ENCODE measurements at places on chromosomes 16 and 17. TPM values are rescaled to one million over a fixed set of nuclear protein-coding genes. Genes with fewer than 3 reads are reported as not detected.
A peak's percentile ranks its signal among the peaks of the same experiment; 100 is the strongest.

The PRSS21 gene
- not detected for total RNA-seq

GRCh38 chr17:31740611-31741082, 118.4 kb downstream of the COPRS start:
- peaks cover 68% of the 10 kb centered on the region for H3K4me1 ChIP-seq
- H3K36me3 ChIP-seq = no peaks in the 10 kb centered on the region
- no peaks in the 10 kb centered on the region for H3K27me3 ChIP-seq
- no peak overlapping the region for H3K4me3 ChIP-seq
- peak; percentile 37 for DNase-seq

GRCh38 chr16:26214581-26215174, 522.9 kb downstream of the HS3ST4 start:
- no peaks in the 10 kb centered on the region for H3K27me3 ChIP-seq
- DNase-seq = no peak
- H3K27ac ChIP-seq = no peak overlapping the region
- no peak overlapping the region for H3K4me3 ChIP-seq
- no peaks in the 10 kb centered on the region for H3K4me1 ChIP-seq

The PKMYT1 gene
- total RNA-seq = 6.9 TPM

The TEKT1 gene
- not detected for total RNA-seq

DNA sequence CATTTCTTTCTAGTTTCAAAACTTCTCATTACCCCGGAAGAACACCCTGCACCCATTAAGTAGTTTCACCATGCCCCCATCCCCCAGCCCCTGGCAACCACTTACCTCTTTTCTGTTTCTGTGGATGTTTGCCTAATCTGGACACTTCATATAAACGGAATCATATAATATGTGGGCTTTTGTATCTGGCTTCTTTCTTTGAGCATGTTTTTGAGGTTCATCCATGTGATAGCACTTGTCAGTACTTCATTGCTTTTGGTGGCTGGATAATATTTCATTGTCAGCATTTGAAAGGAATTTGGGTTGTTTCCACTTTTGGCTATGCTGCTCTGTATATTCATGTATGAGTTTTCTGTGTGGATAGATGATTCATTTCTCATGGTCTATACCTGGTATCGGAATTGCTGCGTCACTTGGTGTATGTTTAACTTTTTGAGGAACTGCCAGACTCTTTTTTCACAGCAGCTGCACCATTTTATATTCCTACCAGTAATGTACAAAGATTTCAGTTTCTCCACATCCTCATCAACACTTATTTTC, 30.0 kb upstream of the SLC5A10 start:
- no peak overlapping the region for H3K4me3 ChIP-seq
- DNase-seq = no peak
- peaks cover 23% of the 10 kb centered on the region for H3K4me1 ChIP-seq
- no peaks in the 10 kb centered on the region for H3K27me3 ChIP-seq
- H3K27ac ChIP-seq = no peak overlapping the region

DNA sequence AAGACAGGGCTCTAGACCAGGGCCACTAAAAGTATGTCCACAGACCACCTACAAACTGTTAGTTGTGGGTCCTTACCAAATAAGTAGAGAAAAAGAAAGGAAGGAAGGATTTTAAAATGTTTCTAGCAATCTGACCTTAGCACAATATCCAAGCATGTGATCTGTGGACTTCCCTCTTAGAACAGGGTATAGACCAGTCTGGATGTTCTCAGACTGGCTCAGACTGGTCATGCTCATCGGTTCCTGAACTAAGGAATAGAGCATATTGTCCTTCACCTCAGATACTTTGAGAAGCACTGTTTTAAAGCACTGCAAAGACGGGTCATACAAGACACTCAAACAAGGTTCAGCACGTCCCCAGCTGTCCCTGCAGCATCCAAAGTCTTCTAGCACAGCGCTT, 25.8 kb downstream of the CUEDC1 start:
- no peak overlapping the region for H3K4me3 ChIP-seq
- no peaks in the 10 kb centered on the region for H3K36me3 ChIP-seq
- DNase-seq = no peak

DNA sequence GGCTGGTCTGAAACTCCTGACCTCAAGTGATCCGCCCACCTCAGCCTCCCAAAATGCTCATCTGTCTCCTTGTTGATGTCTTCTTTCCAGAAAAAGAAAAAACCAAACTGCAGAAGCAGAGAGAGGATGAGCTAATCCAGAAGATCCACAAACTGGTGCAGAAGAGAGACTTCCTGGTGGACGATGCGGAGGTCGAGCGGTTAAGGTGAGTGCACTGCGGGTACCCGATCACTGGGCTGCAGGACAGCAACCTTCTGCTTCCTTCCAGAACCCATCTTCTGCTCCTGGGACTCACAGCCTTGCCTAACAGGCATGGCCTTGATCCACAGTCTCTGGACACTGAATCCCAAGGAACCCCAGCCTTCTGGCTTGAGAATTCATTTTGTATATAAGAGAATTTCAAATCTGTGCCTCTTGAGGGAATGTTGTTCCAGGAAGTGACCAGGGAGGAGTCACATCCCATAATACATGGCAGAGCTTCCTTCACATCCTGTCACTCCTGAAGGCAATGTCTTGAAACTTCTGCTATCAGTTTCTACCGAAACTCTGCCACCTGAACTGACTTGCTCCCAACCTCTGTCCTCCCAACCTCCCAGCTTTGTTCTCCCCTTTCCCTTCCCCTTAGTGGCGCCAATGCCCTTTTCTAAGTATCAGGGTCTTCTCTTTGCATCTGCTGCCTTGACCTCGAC, 61.7 kb downstream of the MARF1 start:
- H3K4me1 ChIP-seq = peaks cover 3% of the 10 kb centered on the region
- no peaks in the 10 kb centered on the region for H3K36me3 ChIP-seq
- H3K4me3 ChIP-seq = no peak overlapping the region
- DNase-seq = no peak
- no peaks in the 10 kb centered on the region for H3K27me3 ChIP-seq

The TMEM204 gene
- total RNA-seq = 33.1 TPM

- no peak overlapping the region for H3K27ac ChIP-seq
- no peak overlapping the region for H3K4me3 ChIP-seq
- DNase-seq = no peak
These were observed 13.1 kb downstream of the SLC38A8 start for GRCh38 chr16:84029297-84030047.

DNA sequence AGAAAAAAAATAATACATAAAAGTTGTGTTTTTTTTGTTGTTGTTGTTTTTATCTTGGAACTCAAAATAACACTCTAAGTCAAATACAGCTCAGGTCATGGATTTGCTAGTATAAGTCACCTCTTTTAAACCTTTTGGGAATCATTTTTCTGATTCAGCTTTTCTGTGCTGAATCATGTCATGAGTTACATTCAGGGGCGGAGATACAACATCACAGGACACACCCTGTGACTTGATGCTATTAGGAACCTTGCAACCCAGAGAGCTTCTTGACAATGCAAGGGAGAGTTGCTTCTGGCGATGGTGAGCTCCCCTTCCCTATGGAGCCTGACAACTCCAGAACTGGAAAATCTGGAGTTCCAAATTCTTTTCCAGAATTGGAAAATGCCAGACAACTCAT, 358.3 kb upstream of the C16orf82 start:
- H3K27ac ChIP-seq = no peak overlapping the region
- no peaks in the 10 kb centered on the region for H3K36me3 ChIP-seq
- no peak for DNase-seq
- no peak overlapping the region for H3K4me3 ChIP-seq
- no peaks in the 10 kb centered on the region for H3K4me1 ChIP-seq
- H3K27me3 ChIP-seq = no peaks in the 10 kb centered on the region

- no peak overlapping the region for H3K4me3 ChIP-seq
- H3K4me1 ChIP-seq = no peaks in the 10 kb centered on the region
- peaks cover 43% of the 10 kb centered on the region for H3K36me3 ChIP-seq
- no peak for DNase-seq
These were observed 127.3 kb downstream of the KATNIP start for GRCh38 chr16:27677263-27677662.

DNA sequence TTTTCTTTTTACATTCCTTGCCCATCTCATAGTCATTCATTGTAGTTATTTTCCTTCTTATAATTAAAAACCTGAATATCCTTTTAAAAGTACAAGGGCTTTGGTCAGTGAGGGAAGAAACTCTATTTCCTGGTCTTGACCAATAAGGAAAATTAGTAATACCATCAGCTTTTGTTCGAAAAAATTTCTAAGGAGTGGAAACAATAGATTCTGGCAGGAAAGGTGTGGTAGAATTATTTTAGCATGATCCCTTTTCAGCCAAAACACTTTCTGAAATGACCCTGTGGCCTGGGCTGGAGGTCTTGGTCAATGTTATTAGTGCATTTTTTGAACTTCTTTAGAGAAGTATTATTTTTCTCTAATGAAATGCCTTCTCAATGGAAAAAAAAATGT, 36.6 kb downstream of the IQCK start:
- no peak for DNase-seq
- H3K27me3 ChIP-seq = no peaks in the 10 kb centered on the region
- peaks cover 9% of the 10 kb centered on the region for H3K4me1 ChIP-seq
- no peaks in the 10 kb centered on the region for H3K36me3 ChIP-seq
- no peak overlapping the region for H3K27ac ChIP-seq

- H3K36me3 ChIP-seq = no peaks in the 10 kb centered on the region
- H3K27ac ChIP-seq = peak overlapping the region; percentile 36
- DNase-seq = no peak
- no peak overlapping the region for H3K4me3 ChIP-seq
- H3K4me1 ChIP-seq = peaks cover 24% of the 10 kb centered on the region
- no peaks in the 10 kb centered on the region for H3K27me3 ChIP-seq
These were observed 66.6 kb upstream of the AXIN2 start for GRCh38 chr17:65627891-65628643.

GRCh38 chr17:78935419-78936323, 10.5 kb upstream of the TIMP2 start:
- no peak overlapping the region for H3K4me3 ChIP-seq
- no peaks in the 10 kb centered on the region for H3K27me3 ChIP-seq
- H3K36me3 ChIP-seq = no peaks in the 10 kb centered on the region
- peaks cover 38% of the 10 kb centered on the region for H3K4me1 ChIP-seq
- DNase-seq = no peak

The OTOP3 gene
- 0.74 TPM for total RNA-seq

GRCh38 chr17:42850954-42851353, at the start of gene AOC3:
Gene AOC3, plus strand, starts transcription at chr17:42851199. Its CDS starts 145 bp downstream, at chr17:42851344.
- peak within 1 kb of the TSS; percentile 42 for H3K4me3 ChIP-seq
- peaks cover 16% of the 10 kb centered on the region for H3K4me1 ChIP-seq
- peak within 1 kb of the TSS; percentile 53 for H3K27ac ChIP-seq
- no peaks in the 10 kb centered on the region for H3K36me3 ChIP-seq

- no peaks in the 10 kb centered on the region for H3K4me1 ChIP-seq
- no peaks in the 10 kb centered on the region for H3K36me3 ChIP-seq
- DNase-seq = no peak
- H3K4me3 ChIP-seq = no peak overlapping the region
These were observed 18.1 kb upstream of the TMEM132E start for GRCh38 chr17:34561328-34561727.

DNA sequence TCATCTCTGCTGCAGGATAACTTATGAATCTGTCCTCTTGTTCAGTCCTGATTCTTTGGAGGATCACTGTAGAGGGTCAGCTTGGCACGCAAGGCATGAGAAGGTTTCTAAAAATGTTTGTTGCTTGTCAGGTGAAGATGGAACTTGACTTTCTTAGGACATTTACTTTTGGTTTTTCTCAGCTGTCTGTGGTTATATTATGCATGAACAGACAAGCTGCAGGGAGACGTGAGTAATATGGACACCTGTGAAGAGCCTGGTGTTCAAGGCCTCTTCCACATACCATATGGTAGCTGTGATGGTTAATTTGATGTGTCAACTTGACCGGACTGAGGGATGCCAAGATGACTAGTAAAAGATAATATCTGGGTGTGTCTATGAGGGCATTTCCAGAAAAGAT, 270.2 kb upstream of the CPHXL start:
- H3K27ac ChIP-seq = no peak overlapping the region
- no peak overlapping the region for H3K4me3 ChIP-seq
- H3K4me1 ChIP-seq = no peaks in the 10 kb centered on the region
- DNase-seq = no peak
- no peaks in the 10 kb centered on the region for H3K27me3 ChIP-seq

DNA sequence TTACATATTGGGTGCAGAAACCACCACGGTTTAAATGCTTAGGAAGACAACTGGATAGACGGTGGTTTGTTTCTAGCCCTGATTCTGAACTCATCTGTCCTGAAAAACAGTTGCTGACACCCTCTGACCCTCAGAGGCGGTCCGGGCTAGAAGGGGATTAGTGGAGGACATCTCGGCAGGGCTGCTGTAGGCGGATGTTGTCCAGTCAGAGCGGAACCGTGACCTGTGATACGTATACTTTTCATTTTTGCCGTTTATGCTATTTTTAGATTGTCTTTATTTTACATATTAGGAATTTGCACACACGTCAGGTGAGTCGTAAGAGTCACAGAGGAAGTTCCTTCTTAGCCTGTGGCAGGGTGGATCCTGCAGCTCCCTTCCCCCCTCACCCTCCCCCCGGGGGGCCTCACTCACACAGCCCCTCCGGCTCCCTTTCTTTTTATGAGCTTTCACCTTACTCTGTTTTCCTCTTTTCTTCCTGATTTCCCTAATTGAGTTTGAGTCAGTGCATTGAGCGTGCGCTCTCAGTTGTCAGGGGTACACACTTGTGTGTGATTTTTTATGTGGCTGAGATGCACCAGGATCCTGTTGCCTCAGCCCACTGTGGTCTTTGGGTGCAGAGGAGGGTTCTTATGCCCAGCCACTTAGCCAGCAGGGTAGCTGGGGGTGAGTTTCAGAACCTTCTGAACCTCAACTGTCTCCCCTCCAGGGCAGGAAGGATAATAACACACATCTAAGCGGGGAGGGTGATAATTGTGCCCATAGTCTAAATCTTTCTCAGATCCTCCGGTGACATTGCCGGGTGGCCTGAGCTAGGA, 211.1 kb upstream of the CHMP6 start:
- DNase-seq = no peak
- H3K36me3 ChIP-seq = no peaks in the 10 kb centered on the region
- no peaks in the 10 kb centered on the region for H3K27me3 ChIP-seq

DNA sequence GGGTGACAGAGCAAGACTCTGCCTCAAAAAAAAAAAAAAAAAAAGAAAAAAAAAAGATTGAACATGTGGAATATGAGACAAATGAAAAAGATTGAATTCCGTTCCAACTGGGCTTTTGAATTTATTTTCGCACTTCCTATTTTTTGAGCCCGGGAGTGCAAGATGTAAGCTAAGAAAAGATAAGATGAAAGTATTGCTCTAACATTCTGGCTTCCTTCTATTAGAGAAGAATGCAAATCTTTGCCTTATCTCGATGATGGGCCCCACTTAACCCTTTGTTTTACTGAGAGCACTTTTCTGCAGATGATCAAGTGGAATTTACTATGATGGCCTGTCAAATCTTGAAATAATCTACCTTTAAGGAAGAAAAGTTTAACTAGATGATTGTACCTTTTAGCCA, 96.3 kb downstream of the WWOX start:
- H3K4me1 ChIP-seq = no peaks in the 10 kb centered on the region
- H3K27me3 ChIP-seq = no peaks in the 10 kb centered on the region
- DNase-seq = no peak
- H3K36me3 ChIP-seq = no peaks in the 10 kb centered on the region
- no peak overlapping the region for H3K4me3 ChIP-seq

The KCNJ2 gene
- 10.8 TPM for total RNA-seq

GRCh38 chr17:78138204-78139060, 7.8 kb upstream of the C17orf99 start:
- peaks cover 27% of the 10 kb centered on the region for H3K4me1 ChIP-seq
- no peak for DNase-seq
- H3K4me3 ChIP-seq = no peak overlapping the region
- H3K27ac ChIP-seq = peak overlapping the region; percentile 2
- H3K36me3 ChIP-seq = no peaks in the 10 kb centered on the region

The CA5A gene
- total RNA-seq = not detected

Data from vagina (tissue), 2 donors.